Stimulated activated CD8-positive, alpha-beta memory T cell treated with anti-CD3 and anti-CD28 coated beads, Interleukin-15, amount 100 ng/mL, for 4 hours (primary cell): ENCODE measurements at places on chromosomes 6 and 20.

DNA sequence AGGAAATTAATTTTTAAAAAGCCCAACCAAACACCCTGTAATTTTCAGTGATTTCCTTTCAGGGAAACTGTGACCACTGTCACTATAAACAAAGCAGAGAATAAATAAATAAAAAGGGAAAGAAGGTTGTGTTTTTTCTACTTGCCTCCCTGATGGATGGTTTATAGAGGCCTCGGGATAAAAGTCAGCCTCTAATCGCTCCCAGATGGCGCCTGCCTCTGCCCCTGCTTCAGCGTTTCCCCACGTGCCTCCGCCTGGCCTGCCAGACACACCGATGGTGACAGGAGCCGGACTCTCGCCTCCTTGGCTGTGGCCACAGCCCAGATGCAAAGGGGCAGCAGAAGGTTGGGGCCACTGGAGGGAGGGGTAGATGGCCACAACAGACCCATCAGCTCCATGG lies 327.7 kb downstream of the CDC5L start:
- DNase-seq = no peak

- DNase-seq = no peak
These were observed 263.1 kb downstream of the LRFN2 start for GRCh38 chr6:40323881-40324634.

DNA sequence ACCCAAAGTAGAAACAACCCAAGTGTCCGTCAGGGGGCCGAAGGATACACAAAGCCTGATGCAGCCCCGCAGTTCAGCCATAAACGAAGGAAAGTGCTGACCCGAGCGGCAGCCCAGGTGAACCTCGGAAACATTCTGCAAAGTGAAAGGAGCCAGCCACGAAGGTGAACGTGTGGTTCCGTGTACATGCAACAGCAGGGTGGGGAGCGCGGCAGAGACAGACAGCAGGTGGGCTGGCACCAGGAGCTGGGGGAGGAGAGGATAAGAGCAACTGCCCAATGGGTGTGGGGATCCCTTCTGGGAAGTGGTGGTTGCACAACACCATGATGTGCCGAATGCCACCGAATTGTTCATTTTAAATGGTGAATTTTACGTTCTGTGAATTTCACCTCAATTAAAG lies 341.8 kb downstream of the ZFAND3 start:
- DNase-seq = no peak

DNA sequence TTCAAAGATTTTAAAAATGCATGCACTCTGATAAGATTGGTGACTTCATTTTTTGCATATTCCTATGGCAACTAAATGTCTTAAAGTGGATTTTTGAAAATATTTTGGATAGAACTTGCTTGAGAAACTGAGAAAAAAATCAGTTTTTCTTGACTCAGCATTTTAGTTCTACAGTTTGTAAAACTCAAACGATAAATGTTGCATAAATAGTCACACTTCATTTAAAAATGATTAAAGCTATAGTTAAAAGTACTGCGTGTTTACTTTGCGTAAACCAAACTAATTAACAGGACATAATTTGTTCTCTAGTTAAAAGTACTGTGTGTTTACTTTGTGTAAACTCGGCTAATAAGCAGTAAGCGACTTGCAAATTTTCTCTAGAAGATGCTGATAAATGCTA lies 28.3 kb upstream of the MEI4 start:
- DNase-seq = no peak

- DNase-seq = no peak
These were observed 76.6 kb downstream of the ANKEF1 start for GRCh38 chr20:10111139-10111958.
